Osteocyte (in vitro differentiated cells): ENCODE measurements at places on chromosomes 5 and 9.

- peaks cover 1% of the 10 kb centered on the region for H3K4me1 ChIP-seq
- no peaks in the 10 kb centered on the region for H3K27me3 ChIP-seq
Measured at GRCh38 chr5:180540050-180540694, 46.0 kb downstream of the CNOT6 start.

- no peaks in the 10 kb centered on the region for H3K27me3 ChIP-seq
- H3K27ac ChIP-seq = peak overlapping the region; percentile 36
- H3K4me1 ChIP-seq = peaks cover 39% of the 10 kb centered on the region
- H3K4me3 ChIP-seq = no peak overlapping the region
Measured at GRCh38 chr9:31612336-31613030, 772.0 kb upstream of the ACO1 start.

- DNase-seq = no peak
- H3K36me3 ChIP-seq = no peaks in the 10 kb centered on the region
- H3K27ac ChIP-seq = no peak overlapping the region
- H3K27me3 ChIP-seq = peaks cover 47% of the 10 kb centered on the region
- H3K4me3 ChIP-seq = no peak overlapping the region
Measured at GRCh38 chr5:15463231-15463980, 36.6 kb upstream of the FBXL7 start.

DNA sequence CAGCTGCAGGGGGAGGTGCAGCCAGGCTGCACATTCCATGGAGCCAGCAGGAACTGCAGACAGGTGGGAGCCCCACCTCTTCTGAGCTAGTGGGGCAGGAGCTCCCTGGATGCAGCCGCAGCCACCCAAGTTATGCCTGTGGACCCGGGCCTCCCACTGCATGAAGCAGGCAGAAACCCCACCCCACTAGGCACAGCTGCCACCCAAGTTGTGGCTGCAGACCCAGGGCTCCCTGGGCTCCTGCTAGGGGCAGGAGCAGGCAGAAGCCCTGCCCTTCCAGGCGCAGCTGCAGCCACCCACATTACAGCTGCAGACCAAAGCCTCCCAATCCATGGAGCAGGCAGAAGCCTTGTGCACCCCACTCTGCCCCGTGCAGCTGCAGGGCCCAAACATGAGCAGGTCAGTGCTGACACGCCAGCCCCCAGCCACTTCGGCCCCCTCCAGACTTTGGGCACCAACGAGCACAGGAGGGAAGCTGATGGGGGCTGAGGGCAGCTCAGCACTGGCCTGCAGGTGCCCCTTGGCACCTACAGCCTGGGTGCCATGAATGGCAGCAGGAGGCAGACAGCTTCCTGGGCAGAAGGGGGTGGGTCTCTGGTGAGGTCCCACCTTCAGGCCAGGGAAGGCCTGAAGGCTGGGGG is 106.9 kb downstream of the C9orf50 start:
- no peaks in the 10 kb centered on the region for H3K27me3 ChIP-seq
- peaks cover 7% of the 10 kb centered on the region for H3K4me1 ChIP-seq
- no peaks in the 10 kb centered on the region for H3K36me3 ChIP-seq
- no peak for DNase-seq

- no peak overlapping the region for H3K27ac ChIP-seq
- H3K4me3 ChIP-seq = no peak overlapping the region
- peaks cover 25% of the 10 kb centered on the region for H3K4me1 ChIP-seq
- DNase-seq = no peak
- no peaks in the 10 kb centered on the region for H3K36me3 ChIP-seq
- peaks cover 2% of the 10 kb centered on the region for H3K27me3 ChIP-seq
Measured at GRCh38 chr9:107929443-107929842, 439.9 kb upstream of the KLF4 start.

DNA sequence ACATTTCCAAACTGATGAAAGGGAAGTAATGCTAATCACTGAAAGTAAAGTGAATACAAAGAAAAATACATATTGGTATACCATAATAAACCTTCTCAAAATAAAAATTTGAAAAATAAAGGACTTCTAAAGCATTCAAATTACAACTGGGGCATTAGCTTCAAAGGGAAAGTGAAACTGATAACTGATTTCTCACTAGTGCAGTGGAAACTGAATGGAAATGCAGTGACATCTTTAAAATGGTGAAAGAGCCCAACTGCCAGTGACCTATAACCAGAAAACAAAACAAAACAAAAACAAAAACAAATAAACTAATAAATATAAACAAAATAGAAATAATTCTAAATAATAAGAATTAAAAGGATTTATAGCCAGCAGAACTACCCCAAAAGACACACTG is 297.5 kb upstream of the GRIN3A start:
- no peak overlapping the region for H3K4me3 ChIP-seq
- no peaks in the 10 kb centered on the region for H3K36me3 ChIP-seq
- H3K4me1 ChIP-seq = no peaks in the 10 kb centered on the region

GRCh38 chr9:4243877-4244812 is 55.7 kb downstream of the GLIS3 start:
- H3K27me3 ChIP-seq = no peaks in the 10 kb centered on the region
- H3K36me3 ChIP-seq = no peaks in the 10 kb centered on the region
- H3K4me1 ChIP-seq = peaks cover 9% of the 10 kb centered on the region
- H3K27ac ChIP-seq = no peak overlapping the region

GRCh38 chr5:170277867-170278281 is 19.7 kb downstream of the LCP2 start:
- H3K4me3 ChIP-seq = no peak overlapping the region
- H3K27ac ChIP-seq = no peak overlapping the region
- peaks cover 3% of the 10 kb centered on the region for H3K4me1 ChIP-seq
- H3K36me3 ChIP-seq = no peaks in the 10 kb centered on the region
- H3K27me3 ChIP-seq = peaks cover 52% of the 10 kb centered on the region
- DNase-seq = no peak

GRCh38 chr5:95668728-95669127 is 14.1 kb downstream of the SPATA9 start:
- H3K4me3 ChIP-seq = no peak overlapping the region
- peaks cover 61% of the 10 kb centered on the region for H3K4me1 ChIP-seq
- H3K36me3 ChIP-seq = no peaks in the 10 kb centered on the region
- no peaks in the 10 kb centered on the region for H3K27me3 ChIP-seq
- H3K27ac ChIP-seq = peak overlapping the region; percentile 68

GRCh38 chr9:95004411-95005277 is 278.1 kb downstream of the AOPEP start:
- peaks cover 38% of the 10 kb centered on the region for H3K36me3 ChIP-seq
- peak overlapping the region; percentile 92 for H3K27ac ChIP-seq
- H3K27me3 ChIP-seq = no peaks in the 10 kb centered on the region
- H3K4me1 ChIP-seq = peaks cover 58% of the 10 kb centered on the region

DNA sequence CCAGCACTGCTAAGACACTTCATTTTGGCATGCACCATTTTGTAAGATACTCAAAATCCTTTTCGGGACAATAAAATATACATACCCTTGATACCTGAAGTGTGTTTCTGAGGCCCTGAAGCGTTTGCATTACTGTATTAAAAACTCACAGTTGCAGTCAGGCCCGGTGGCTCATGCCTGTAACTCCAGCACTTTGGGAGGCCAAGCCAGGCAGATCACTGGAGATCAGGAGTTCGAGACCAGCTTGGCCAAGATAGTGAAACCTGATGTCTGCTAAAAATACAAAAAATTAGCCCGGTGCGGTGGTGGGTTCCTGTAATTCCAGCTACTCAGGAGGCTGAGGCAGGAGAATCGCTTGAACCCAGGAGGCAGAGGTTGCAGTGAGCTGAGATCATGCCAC is 2.5 kb upstream of the EIF4EBP3 start:
- H3K36me3 ChIP-seq = peaks cover 32% of the 10 kb centered on the region
- no peak overlapping the region for H3K4me3 ChIP-seq
- H3K27ac ChIP-seq = no peak overlapping the region
- peaks cover 33% of the 10 kb centered on the region for H3K4me1 ChIP-seq
- H3K27me3 ChIP-seq = no peaks in the 10 kb centered on the region

DNA sequence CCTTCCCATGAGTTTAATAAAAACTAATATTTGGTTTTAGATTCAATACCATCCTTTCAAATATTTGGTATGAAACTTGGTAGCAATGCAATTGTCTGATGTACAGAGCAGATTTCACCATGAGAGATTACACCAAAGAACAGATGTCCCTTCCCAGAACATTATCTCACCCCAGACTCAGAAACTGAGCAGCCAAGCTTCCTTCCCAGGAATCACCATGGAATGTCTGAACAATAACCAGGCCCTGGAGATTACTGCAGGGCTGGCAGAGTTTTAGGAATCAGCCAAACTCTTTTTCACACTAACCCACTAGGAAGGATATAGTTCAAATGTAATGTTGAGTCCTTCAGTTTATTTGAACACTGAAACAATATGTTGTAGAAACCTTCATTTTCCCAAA is 23.9 kb downstream of the CLTA start:
- H3K27ac ChIP-seq = peak overlapping the region; percentile 16
- peaks cover 3% of the 10 kb centered on the region for H3K4me1 ChIP-seq
- no peaks in the 10 kb centered on the region for H3K27me3 ChIP-seq
- peaks cover 48% of the 10 kb centered on the region for H3K36me3 ChIP-seq
- no peak for DNase-seq

DNA sequence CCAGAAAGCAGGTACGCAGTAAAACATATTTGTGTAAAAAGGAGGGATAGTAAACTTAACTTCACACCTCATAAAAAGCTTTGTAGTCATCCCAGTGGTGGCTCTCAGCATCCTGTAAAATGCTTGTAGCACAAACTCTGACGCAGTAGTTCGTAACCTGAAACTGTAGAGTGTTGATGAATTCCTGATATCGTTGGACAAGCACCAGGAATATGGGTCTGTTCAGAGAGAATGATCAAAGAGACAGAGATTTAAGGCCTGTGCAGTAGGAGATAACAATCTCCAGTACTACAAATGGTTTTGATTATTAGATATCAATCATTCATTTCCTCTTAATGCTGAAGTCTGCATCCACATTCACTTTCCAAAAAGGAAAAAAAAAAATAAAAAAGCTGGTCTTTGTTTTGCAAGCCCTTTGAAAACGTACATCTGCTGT is 148.5 kb downstream of the KIAA0825 start:
- DNase-seq = no peak
- no peak overlapping the region for H3K4me3 ChIP-seq
- H3K27ac ChIP-seq = no peak overlapping the region
- peaks cover 10% of the 10 kb centered on the region for H3K4me1 ChIP-seq
- no peaks in the 10 kb centered on the region for H3K27me3 ChIP-seq
